ENCODE measurements at places on chromosomes 11 and 22.
A peak's percentile ranks its signal among the peaks of the same experiment; 100 is the strongest.

DNA sequence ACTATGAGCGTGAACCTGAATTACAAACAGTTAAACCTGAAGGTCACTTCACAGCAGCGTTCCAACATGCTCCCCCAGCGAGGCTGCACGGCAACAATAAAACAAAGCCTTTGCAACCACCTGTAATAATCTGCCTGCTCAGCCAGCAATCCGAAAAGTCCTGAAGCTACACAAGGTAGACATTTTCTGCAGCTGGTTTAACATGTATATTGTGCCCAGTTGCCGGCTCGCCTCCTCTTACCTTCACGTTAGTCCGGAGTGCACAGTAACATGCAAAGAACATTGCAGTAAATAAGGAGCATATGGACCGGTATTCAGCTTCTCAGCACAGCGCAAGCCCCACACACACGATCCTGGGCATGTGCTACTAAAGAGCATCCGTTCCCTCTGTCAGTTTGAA lies 704.3 kb downstream of the DLG2 start:
- H3K36me3 ChIP-seq, result no peaks in the 10 kb centered on the region
- no peaks in the 10 kb centered on the region for H3K4me1 ChIP-seq

DNA sequence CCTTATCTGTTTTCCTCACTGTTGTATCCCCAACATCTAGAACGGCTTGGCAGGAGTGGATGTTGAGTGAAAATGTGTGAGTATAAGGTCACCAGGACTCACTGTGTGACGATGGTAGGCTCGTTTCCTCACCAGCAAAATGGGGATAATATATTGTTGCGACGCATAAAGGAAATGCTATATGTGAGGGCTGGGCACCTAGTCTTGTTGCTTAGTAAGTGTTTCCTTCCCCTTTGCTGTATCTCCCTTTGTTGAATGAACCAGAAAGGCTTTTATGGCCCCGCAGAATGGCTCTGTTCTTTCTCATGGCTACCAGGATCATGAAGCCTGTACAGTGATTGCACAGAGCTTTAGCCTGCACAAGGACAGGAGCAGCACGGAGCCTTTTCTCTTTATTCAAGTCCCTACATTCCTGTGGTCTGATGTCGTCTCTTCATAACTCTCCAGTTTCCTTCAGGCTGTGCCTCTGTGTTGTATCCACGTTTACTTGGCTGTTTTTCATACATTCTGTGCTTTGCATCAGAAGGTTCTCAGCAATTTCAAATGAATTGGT lies 5.4 kb downstream of the TNRC6B start:
- H3K4me3 ChIP-seq, result peak overlapping the region; percentile 3
- DNase-seq, result no peak
- peaks cover 67% of the 10 kb centered on the region for H3K4me1 ChIP-seq
- H3K27me3 ChIP-seq, result no peaks in the 10 kb centered on the region
- H3K36me3 ChIP-seq, result no peaks in the 10 kb centered on the region
- no peak overlapping the region for H3K27ac ChIP-seq

- H3K27ac ChIP-seq, result peak overlapping the region; percentile 38
- H3K4me1 ChIP-seq, result peaks cover 27% of the 10 kb centered on the region
- H3K27me3 ChIP-seq, result no peaks in the 10 kb centered on the region
- H3K4me3 ChIP-seq, result peak overlapping the region; percentile 74
- no peaks in the 10 kb centered on the region for H3K36me3 ChIP-seq
Measured at GRCh38 chr11:77411137-77411707, 62.7 kb downstream of the PAK1 start.

- H3K4me3 ChIP-seq, result no peak overlapping the region
- H3K4me1 ChIP-seq, result peaks cover 34% of the 10 kb centered on the region
- H3K27ac ChIP-seq, result no peak overlapping the region
- H3K27me3 ChIP-seq, result no peaks in the 10 kb centered on the region
- no peak for DNase-seq
- peaks cover 13% of the 10 kb centered on the region for H3K36me3 ChIP-seq
Measured at GRCh38 chr22:49964136-49965090, 3.8 kb downstream of the PIM3 start.

DNA sequence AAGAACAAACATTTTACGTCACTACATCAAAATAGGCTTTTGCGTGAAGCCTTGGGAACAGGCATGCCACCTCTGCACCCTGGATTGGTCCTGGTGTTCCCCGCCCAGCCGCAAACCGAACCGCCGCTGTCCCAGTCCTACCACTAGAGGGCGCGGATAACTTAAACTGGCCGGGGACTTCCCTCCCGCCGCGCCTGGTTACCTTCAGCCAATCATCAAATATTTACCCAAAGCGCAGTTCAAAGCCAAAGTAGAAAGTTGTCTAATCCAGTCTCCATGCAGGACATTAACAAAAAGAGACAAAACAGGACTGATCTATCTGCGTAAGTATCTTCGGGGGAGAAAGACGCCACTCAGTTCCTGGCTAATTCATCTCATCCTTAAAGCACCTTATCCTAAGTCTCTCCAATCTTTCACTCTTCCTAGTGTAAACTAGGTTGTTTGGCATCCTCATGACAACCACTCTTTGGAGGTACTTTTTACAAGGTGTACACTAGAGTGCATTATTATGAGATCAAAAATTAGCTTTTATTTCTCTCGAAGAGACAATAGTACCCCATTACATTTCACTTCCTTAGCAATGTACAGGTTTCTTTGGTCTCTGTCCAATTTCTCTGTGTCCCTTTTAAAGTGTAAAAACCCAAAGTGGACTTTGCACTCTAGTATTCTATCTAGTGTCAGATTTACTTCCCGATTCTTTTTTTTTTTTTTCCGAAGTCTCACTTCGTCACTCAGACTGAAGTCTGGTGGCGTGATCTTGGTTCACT lies 3.9 kb upstream of the CRY2 start:
- peak; percentile 85 for DNase-seq
- H3K27ac ChIP-seq, result peak overlapping the region; percentile 58
- H3K27me3 ChIP-seq, result no peaks in the 10 kb centered on the region
- peaks cover 18% of the 10 kb centered on the region for H3K4me1 ChIP-seq

GRCh38 chr11:120543521-120544215 lies 32.1 kb downstream of the GRIK4 start:
- no peak for DNase-seq
- H3K4me3 ChIP-seq, result no peak overlapping the region
- H3K27ac ChIP-seq, result no peak overlapping the region
- no peaks in the 10 kb centered on the region for H3K27me3 ChIP-seq

- no peaks in the 10 kb centered on the region for H3K4me1 ChIP-seq
- H3K27ac ChIP-seq, result no peak overlapping the region
- no peak overlapping the region for H3K4me3 ChIP-seq
- no peak for DNase-seq
- no peaks in the 10 kb centered on the region for H3K36me3 ChIP-seq
- H3K27me3 ChIP-seq, result no peaks in the 10 kb centered on the region
Measured at GRCh38 chr22:28429711-28430110, 249.9 kb downstream of the TTC28 start.

DNA sequence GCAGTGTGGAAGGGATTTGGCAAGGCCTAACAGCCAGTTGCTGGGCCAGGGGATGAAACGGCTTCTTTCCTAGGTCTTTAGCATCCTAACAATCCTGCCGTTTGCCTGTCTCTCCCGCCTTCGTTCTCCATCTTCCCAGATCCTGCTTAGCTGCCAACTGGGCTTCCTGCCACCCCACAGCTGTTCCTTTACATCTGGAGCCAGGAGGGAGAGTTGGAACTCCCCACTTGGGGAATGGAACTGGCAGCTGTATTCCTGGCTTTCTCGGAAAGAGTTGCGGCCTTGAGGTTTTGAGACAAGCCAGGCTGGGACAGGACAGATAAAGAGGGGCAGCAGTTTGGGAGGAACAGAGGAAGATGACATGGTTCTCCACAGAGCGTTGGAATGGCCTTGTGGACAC lies 59.6 kb downstream of the ST3GAL4 start:
- H3K27ac ChIP-seq, result no peak overlapping the region
- no peak for DNase-seq
- H3K27me3 ChIP-seq, result no peaks in the 10 kb centered on the region

DNA sequence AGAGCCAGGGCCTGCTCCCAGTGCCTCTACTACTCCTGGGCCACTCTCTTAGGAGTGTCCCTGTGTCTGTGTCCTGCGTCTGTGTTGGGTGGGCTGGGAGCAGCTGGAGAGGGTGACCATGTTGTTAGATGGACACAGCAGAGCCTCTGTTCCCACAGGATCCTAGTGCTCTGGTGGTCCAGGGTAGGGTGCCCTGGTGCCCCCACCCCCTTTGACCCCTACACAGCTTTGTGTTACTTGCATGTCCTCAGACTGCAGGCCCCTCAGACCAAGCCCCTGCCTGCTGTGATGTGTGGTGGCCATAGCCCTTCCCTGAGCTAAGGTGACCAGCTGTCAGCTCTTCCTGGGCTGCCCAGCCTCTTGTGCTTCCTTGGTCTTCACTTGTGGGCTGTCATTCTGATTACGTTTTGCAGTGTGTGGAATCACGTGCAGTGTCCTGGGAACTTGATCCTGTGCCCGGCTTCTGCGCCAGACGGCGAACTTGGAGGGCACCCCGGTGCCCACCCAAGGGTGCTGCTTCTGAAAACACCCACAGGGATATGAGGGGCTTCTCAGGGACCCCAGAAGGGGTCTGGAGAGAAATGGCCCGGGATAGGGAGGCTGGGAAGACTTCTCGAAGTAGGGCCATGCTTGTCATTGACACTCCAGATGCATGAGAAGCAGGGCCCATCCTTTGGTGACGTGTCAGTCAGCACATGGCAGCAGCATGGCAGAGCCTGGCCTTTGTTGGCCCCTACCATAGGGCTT lies 1.5 kb downstream of the TANGO2 start:
- peak overlapping the region; percentile 95 for H3K27ac ChIP-seq
- no peaks in the 10 kb centered on the region for H3K27me3 ChIP-seq
- peaks cover 7% of the 10 kb centered on the region for H3K36me3 ChIP-seq
- peak overlapping the region; percentile 91 for H3K4me3 ChIP-seq
- no peak for DNase-seq
- peaks cover 50% of the 10 kb centered on the region for H3K4me1 ChIP-seq

DNA sequence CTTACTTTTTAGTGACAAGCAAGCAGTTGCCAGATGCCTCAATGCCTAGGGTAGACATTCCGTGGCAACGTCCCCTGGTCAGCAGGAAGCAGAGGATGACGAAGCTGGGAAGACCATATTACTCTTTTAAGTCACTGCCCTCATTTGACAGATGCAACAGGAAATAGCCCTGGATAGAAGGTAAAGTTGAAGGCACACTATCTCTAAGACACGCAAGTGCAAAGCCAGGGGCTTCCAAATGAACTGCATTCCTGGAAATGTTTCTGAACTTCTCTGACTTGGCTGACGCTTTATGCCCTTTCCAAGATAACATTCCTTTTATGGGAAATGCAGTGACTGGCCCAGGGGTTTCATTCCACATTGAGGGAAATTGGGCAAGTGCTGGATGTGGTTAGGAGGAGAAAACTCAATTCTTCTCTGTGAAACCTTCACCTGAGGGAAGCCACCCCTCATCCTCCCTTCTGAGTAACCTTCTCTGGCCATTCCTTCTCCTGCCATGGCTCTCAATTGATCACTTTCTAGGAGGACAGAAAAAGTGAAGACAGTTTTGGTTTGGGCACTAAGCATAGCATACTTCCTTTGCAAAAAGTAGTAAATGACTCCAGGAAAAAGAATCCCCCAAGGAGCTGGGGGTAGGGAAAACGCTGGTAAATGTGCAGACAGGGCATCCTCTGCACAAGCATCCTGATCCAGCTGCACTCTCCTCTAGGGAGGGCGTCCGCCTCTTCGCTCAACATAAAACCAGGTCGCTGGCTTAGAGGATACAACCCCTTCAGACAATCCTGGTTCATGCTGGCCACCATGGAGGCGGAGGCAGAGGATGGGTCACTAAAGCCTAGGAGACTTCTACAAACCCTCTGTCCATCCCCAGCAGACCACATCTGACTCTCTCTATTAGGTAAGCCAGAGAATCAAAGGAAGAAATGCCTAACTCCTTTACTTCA lies 14.5 kb downstream of the PCSK7 start:
- no peaks in the 10 kb centered on the region for H3K4me1 ChIP-seq
- no peak for DNase-seq
- no peak overlapping the region for H3K4me3 ChIP-seq
- H3K36me3 ChIP-seq, result peaks cover 86% of the 10 kb centered on the region
- H3K27ac ChIP-seq, result no peak overlapping the region
- no peaks in the 10 kb centered on the region for H3K27me3 ChIP-seq

DNA sequence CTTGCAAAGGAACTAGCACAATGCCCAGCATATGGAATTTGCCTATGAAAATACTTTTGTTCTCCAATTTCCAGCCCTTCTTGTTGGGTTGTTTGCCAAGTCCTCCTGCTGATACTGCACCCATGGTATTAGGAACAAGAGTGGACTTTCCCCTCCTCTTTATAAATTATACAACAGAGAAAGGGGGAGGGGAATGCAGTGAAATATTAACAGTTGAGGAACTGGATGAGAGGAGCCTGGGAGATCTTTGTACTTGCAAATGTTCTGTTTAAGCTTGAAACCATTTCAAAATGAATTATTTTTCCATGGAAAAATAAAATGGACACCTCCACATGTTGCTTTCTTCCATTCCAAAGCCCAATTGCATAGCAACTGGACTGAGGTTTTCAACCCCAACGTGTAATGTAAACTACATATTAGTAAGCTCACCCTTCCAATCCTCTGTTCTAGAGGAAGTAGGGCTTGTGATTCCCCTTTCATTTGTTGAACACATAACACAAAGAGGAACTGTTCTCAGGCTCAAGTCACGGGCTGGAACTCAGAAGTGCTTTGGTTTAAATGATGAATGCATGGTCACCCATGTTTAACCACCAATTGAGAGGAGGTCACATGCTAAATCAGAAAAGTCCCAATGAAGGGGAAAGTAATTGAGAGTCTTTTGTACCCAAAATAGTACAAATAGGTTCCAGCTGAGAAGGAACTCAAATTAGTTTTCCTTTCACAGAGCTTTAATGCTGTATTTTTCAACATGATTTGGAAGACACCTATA lies 66.2 kb upstream of the ZC3H12C start:
- no peak overlapping the region for H3K27ac ChIP-seq
- no peaks in the 10 kb centered on the region for H3K4me1 ChIP-seq
- H3K36me3 ChIP-seq, result no peaks in the 10 kb centered on the region
- H3K4me3 ChIP-seq, result no peak overlapping the region
- no peak for DNase-seq

GRCh38 chr22:22814666-22815396 lies 72.8 kb upstream of the IGLL5 start:
- no peaks in the 10 kb centered on the region for H3K27me3 ChIP-seq
- no peaks in the 10 kb centered on the region for H3K36me3 ChIP-seq
- H3K4me3 ChIP-seq, result no peak overlapping the region
- no peak overlapping the region for H3K27ac ChIP-seq
- no peak for DNase-seq

DNA sequence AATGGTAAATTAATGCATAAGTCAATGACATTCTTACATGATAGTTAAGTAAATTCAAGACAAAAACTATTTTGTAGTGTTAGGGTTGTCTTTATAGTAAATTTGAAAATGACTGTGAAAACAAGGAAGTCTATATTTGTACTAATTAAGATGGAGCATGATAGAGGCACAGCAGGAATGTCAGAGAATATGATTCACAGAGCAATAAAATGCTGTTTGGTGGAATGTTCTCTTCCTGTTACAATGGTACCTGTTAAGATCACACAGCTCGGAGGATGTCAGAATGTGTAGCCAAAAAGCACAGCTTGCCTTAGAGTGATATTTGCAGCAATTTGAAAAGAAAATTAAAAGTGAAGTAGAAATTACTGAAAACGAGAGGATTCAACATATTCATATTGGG lies 2339.7 kb upstream of the RAG2 start:
- no peaks in the 10 kb centered on the region for H3K36me3 ChIP-seq
- no peak for DNase-seq
- H3K4me3 ChIP-seq, result no peak overlapping the region
- H3K4me1 ChIP-seq, result no peaks in the 10 kb centered on the region
- H3K27me3 ChIP-seq, result no peaks in the 10 kb centered on the region

All from CD8-positive, alpha-beta memory T cell (primary cell).